ENCODE measurements at places on chromosomes 3 and 15.

DNA sequence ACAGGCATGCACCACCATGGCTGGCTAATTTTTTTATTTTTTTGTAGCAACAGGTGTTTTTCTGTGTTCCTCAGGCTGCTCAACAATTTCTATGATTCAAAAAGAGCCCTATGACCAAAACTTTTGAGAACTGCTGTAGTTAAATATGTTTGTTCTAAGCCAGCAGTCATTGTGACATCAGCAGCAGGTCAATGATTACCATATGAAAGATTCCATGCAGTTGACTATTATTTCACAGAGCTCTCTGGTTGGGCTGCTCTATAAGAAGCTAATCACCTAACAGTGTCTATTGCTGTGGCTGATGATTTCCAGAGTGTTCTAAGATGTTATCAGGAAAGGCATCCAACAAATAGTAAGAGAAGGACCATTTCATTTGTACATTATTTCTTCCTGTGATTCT is at the start of gene CCDC54:
Gene CCDC54 (plus strand): TSS at position 289 of the 400 bp plus-strand sequence. CDS start 149 bp downstream, outside the sequence.
- DNase-seq, result no peak

- DNase-seq, result peak; percentile 69
These were observed 34.2 kb upstream of the VPS8 start for GRCh38 chr3:184777566-184778356.

DNA sequence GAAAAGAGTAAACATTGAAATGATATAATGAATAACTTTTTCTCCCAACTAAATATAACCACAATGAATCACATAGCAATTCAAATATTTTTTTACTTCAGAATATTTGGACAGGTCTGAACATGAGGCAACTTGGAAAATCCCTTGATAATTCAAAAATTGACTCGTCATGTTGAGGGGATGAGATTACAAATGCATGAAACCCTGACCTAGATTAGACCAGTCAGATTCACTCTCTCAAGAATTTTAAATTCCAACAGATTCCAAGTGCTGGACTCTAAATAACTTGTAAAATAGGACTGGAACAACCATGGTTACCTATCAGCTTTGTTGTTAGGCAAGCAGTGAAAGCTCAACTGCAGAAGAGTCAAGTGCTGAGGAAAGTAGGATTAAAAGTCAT is 317.5 kb downstream of the GBE1 start:
- no peak for DNase-seq

DNA sequence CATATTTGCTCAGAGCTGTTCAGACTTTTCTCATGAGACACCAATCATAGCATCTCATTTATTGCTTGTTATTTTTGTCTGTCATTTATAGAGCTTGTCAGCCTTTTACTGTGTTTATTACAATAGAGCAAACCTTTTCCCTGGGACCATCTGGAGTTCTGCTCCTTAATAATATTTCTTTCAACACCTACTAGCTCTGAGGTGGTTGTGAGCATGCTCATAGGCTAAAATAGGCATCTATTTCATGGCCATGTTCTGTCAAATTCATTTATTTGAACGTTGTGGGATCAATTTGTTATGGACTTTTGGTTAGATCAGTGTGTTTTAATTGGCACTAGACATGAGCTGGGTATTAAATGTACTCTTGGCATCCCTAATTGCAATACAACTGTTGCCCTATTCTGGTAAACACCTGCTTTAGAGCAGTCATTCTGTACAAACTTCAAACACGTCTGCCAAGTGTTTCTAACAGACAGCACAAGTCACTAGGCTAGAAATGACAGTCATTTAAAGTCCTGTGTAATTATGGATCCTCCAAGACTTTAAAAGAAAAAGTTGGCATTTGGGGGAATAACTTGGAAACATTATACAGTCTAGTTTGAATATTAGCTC is 766.3 kb downstream of the ZNF385D start:
- DNase-seq, result no peak

All from activated T-cell treated with anti-CD3 and anti-CD28 coated beads for 48 hours (primary cell).